ENCODE measurements at places on chromosomes 2 and 18.

DNA sequence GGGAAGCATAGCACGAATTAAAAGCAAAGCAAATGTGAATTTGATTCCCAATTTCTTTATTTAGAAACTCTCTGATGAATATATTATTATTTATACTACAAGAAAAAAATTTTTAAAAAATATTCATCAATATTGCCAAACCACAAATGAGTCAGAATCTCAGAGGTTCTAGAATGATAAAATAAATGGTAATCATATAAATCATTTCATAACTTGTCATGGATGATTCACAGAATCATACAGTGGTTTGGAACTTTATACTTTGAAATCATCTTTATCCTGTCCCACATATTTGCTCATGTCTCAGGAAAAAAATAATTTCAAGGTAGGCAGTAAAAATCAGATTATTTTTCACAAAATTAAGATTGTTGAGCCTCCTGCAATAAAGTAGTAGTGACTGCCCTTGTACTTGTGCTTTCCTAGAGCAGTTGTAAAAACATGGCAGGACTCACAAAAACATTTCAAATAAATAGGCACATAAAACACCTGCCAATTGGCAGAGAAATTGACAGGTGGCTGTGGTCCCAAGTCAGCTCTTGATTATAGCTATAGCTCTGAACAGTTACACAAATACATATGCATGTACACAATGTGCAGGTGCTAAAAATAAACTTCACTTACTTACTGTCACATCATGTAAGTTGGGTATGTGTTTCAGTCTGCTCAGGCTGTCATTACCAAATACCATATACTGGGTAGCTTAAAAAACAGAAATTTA is 273.9 kb upstream of the SESTD1 start:
- DNase-seq = peak; percentile 11

GRCh38 chr2:2410987-2411386 is 79.9 kb upstream of the MYT1L start:
- no peak for DNase-seq

GRCh38 chr18:65815506-65815905 is 64.7 kb downstream of the CDH7 start:
- no peak for DNase-seq

DNA sequence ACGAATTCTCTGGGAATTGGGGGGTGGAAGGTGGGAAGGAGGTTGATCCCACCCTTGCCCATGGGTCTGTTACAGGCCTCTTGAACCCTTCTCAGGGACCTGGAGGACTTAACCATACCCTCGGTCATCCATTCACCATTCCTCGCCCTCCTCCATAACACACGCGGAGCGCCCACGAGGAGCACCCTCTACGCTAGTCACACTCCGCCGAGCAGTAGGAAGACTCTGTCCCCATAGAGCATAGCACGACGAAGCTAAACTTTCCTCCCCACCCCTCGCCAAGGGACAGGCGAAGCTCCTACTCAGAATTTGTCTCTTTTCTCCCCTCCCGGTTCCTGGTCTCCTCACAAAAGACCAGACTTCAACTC is 611 bp upstream of the ITSN2 start:
- no peak for DNase-seq

DNA sequence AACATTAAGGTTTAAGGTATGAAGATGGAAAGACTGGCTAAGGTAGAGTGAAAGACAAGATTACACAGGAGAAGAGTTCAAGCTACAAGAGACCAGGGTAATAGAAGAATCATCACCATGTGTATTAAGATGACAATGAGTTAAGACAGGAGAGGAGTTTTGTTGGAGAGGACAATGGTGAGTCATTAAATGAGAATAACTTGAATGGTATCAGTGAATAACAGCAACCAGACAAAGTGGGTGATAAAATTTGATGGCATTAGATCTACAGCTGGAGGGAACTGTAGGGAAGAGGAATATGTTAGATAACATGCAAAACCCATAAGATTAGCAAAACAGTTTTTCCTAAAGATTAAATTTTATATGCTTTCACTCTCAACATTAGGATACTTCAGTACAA is 18.8 kb upstream of the ENOSF1 start:
- no peak for DNase-seq

GRCh38 chr2:43346602-43347567 is 120.5 kb upstream of the ZFP36L2 start:
- no peak for DNase-seq

GRCh38 chr2:3651691-3652648 is 6.0 kb upstream of the ALLC start:
- peak; percentile 99 for DNase-seq

DNA sequence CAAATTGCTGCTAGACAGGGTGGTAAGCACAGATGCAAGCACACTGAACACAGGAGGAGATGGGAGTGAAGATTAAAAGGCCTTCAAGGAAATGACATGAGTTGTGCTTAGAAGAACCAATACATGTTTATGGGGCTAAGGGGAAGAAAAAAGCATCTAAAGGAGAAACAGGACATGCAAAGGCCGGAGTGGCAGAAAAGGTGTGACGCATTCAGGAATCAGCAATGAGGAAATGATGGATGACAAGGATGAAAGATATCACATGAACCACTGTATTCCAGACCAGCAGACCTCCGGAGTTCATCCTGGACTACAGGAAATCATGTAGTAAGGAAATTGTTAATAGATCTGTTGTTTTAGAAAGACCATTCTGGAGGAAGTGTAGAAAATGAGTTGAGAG is 42.8 kb downstream of the PPP4R1 start:
- DNase-seq = no peak

DNA sequence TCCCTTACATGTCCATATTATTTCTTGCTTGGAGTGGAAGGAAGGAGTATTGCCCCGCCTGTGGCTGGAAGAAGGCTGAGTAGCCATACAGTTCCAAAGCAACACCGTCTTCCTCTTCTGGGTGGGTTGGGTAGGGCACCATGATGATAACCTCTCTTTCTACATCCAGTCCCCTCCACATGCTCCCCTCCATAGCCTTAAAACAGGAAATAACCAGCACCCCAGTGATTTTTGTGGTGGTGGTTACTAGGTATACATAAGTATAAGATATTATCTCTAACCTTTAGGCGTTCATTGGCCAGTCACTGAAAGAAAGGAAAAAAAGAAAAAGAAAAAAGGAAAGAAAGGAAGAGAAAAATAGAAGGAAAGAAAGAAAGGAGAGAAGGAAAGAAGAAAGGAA is 63.1 kb downstream of the CXCR4 start:
- no peak for DNase-seq

- peak; percentile 55 for DNase-seq
These were observed 132.1 kb upstream of the DNMT3A start for GRCh38 chr2:25473758-25474340.

DNA sequence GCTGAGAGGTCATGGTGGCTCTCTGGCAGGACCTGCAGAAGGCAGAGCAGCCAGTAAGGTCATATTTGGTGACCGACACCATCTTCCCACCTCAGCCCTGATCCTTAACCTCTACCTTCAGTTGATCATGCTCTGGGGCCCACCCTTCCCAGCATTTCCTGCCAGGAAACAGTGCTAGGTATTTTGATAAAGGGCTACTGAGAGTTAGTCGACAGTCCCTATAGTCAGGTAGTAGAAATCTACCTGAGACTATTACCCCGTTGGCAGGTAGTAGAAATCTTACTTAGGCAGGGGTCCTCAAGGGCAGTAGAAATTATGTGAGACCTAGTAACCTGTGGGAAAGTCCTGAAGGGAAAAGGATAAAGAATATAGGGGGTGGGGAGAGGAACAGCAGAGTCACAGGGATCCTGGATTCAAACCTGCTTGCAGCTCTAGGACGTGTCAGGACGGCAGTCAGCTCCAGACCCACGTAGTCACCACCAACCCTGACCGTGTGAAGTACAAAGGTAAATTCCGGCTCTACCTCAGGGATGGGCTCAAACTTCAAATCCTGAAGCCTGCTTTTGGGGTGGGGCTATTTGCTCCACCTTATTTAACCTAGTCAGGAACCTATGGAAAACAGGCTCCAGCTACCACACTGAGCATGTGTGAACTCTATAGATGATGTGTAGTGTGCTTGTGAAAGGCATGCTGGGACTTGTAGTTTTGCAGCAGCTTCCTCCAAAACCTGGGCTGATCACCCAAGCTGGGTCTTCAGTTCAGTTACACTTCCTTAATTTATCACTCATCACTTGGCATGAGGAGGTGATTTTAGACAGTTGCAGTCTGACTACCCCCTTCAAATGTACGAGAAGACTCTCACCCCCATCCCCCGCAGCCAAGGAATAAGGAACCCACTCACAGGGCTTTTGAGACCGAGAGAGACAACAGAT is at the start of gene DQX1:
Gene DQX1 (minus strand): TSS at position 515 of the 932 bp plus-strand sequence. CDS start 502 bp downstream, at position 13.
- DNase-seq = no peak

DNA sequence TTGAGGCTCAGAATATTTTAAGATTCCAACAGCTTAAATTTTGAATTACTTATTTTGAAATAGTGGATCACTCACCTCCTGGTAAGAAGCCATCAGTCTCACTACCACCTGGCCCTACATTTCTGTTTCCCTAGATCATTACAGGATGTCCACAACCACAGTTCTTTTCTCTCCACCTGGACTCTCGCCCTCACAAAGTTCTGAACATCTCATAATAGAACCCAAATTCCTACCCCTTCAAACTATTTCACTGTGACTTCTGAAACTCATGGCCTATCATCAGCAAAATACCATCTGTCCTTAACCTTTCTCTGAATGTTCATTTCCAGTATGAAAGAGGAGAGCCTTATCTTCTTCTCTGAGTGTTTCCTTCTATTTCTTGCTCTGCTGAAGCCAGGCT is 299.2 kb upstream of the MGAT5 start:
- DNase-seq = no peak

GRCh38 chr2:72576861-72577260 is 249.0 kb downstream of the EXOC6B start:
- DNase-seq = no peak

GRCh38 chr2:225999692-226000091 is 600.2 kb downstream of the NYAP2 start:
- DNase-seq = no peak

GRCh38 chr2:96951125-96951654 is 35.2 kb downstream of the FAM178B start:
- DNase-seq = peak; percentile 80

GRCh38 chr2:233991196-233991595 is 59.3 kb upstream of the SPP2 start:
- no peak for DNase-seq

- no peak for DNase-seq
These were observed 140.4 kb downstream of the MYO1B start for GRCh38 chr2:191385416-191386160.

DNA sequence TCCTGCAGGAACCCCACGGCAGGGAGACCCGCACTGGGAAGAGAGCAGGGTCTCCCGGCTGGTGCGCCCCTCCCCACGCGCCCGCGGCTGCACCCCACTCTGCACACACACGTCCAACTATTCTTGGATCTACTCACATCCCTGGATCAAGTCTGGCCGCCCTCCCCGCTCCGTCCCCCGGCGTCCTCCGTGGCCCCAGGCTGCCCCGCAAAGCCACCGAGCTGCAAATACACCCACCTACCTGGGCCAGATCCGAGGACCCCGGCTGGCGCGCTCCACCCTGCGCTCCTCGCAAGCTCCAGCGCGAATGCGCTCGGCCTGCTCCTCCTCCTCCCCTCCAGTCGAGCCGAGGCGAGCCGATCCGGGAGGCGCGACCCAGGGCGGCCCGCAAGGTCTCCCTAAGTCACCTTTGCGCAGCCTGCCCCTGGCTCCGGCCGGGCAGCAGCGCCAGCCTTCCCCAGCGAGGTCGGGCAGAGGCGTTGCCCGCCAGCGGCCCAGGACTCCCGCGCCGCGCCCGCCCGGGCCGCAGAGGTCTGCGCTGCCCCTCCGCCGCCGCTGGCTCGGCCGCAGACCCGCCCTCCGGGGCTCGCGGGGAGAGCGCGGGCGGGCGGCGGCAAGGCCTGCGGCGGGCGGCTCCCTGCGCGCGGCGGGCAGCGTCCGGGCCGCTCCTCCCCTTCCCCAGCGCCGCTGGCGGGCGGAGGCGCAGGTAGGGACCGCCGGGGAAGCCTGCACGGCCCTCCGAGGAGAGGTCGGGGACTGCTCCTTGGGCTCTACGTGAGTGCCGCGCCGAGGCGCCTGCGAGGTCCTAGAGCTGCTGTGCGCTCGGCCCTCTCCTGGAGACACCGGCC is 126.0 kb downstream of the OSBPL1A start:
- DNase-seq = no peak

DNA sequence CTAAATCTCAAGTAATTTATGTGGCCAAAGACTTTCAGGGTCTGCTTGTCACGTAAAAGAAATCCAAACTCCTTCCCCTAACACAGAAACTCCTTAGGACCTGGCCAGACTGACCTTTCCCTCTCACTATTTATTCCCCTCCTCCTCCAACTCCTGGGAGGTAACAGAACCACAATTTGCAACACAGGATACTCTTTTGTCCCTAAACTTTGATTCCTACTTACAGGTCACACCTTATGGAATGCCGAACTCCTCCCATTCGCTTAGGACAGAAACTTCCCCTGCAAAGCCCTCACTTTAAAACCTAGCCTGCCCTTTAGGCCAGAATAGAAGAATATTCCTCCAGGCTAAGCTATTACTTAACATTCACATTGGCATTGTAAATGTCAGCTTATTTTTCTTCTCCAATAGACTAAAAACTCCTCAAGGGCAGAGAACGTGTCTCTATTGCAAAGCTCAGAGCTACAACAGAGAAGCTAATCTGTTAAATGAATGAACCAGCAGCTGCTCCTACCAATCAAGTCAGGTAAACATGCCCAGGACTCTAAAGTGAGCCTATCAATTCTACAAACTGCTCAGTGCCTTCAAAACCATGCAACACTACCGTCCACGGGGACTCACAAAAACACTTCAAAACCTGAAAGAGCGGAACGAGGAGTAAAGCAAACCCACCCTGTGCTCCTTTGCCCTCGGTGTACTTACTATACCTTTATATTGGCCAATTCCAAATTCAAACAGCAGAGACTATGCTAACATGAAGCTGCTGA is 6.1 kb downstream of the INO80D start:
- no peak for DNase-seq

GRCh38 chr2:240130393-240131195 is 5.5 kb downstream of the COPS9 start:
- no peak for DNase-seq

- DNase-seq = peak; percentile 23
These were observed 203.4 kb downstream of the NEDD4L start for GRCh38 chr18:58247363-58247834.

DNA sequence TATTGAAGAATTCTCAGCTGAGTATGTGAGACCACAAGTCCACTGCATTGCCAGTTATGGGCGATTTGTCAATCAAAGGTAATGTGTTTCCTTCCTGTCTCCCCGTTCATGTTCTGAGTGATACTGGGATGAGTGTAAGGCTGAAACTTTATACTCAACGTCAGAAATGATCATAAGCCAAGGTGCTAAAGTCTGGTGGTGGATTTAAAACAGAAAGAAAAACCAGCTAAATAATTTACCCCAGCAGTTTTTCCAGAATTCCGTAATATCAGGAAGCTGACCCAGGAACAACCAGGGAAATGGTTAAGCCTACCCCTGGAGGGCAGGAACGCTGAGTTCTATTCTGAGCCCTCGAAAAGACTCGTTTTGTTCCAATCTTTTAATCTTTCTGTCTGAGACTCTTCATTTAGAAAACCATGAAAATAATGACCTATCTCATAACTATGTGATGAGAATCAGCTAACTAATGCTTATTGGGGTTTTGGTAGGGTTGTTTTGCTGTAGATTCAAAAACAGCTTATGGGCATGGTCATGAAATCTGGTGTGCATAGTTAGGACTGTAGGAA is 149.6 kb downstream of the LAMA3 start:
- no peak for DNase-seq
